Neuronal stem cell (in vitro differentiated cells): ENCODE measurements at places on chromosomes 1 and 21.

DNA sequence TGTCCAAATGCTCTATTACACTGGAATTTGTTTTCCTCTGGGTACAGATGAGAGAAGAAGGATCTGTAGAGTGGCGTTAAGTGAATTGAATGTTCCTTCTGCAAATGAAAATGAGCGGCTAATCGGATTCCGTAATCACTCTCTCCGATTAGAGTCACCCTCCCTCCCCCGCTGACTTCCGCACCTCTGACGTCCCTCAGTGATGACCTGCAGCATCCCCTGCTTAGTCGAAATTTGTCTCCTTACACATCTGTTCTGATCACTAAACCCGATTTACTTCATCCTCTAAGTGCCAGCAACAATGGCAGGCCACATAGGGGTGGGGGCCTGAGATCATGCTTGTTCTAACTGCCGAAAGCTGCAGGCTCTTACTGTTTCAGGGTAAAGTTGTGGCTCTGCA lies 378.7 kb downstream of the SEC16B start:
- no peaks in the 10 kb centered on the region for H3K27me3 ChIP-seq
- no peak for DNase-seq
- no peak overlapping the region for H3K27ac ChIP-seq
- H3K4me3 ChIP-seq, result no peak overlapping the region
- H3K4me1 ChIP-seq, result peaks cover 4% of the 10 kb centered on the region

DNA sequence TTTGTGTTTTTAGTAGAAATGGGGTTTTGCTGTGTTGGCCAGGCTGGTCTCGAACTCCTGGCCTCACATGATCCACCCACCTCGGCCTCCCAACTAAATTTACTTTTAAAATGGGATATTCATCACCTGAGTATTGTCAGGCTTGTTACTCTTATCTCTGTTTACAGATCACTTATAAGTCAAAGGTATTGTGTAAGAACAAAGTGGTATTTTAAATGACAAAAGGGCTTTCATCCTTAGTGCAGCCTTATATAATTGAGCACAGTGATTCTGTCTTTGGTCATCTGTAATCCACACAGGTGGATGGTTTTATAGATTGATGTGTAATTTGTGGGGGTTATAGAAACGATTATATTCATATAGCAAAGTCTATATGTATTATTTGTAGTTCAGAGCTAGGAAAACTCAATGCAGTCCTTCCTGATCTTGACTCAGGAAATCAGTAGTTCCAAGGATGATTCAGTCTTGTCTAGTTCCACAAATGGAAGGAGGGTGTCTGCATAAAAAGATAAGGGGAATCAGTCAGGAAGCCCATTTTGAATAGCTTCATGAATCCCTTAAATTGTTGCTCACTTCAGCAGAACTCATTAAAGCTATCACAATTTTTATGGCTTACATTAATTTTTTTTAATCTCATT lies 34.6 kb downstream of the STXBP3 start:
- H3K27me3 ChIP-seq, result no peaks in the 10 kb centered on the region
- H3K4me3 ChIP-seq, result no peak overlapping the region
- no peak for DNase-seq
- no peak overlapping the region for H3K27ac ChIP-seq
- no peaks in the 10 kb centered on the region for H3K4me1 ChIP-seq

GRCh38 chr1:88735909-88736308 lies 51.8 kb downstream of the PKN2 start:
- no peak overlapping the region for H3K4me3 ChIP-seq
- H3K36me3 ChIP-seq, result peaks cover 6% of the 10 kb centered on the region
- H3K4me1 ChIP-seq, result no peaks in the 10 kb centered on the region
- no peak for DNase-seq
- no peaks in the 10 kb centered on the region for H3K27me3 ChIP-seq
- H3K27ac ChIP-seq, result no peak overlapping the region

DNA sequence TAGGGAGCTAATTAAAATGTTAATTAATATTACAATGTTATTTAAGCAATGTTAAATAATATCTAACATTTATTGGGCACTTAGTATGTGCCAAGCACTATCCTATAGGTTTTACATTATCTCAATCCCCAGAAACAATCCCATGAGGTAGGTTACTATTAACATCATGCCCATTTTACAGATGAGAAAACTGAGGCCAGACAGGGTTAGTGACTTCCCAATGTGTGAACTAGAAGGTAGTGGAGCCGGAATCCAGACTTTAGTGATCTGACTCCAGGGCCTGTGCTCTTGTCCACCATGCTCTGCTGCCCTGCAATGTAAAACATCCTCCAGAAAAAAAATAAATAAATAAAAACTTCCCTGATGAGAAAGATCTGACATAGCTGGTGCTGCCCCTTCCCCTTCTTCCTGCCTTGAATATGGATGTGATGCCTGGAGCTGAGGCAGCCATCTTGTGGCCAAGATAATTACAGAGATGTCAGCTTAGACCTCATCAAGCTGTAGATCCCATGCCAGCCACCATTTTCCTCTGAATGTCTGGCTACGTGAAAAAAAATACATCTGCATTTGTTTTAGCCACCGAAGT lies 7.6 kb upstream of the CELA2A start:
- peaks cover 7% of the 10 kb centered on the region for H3K27me3 ChIP-seq
- H3K27ac ChIP-seq, result no peak overlapping the region
- DNase-seq, result no peak

DNA sequence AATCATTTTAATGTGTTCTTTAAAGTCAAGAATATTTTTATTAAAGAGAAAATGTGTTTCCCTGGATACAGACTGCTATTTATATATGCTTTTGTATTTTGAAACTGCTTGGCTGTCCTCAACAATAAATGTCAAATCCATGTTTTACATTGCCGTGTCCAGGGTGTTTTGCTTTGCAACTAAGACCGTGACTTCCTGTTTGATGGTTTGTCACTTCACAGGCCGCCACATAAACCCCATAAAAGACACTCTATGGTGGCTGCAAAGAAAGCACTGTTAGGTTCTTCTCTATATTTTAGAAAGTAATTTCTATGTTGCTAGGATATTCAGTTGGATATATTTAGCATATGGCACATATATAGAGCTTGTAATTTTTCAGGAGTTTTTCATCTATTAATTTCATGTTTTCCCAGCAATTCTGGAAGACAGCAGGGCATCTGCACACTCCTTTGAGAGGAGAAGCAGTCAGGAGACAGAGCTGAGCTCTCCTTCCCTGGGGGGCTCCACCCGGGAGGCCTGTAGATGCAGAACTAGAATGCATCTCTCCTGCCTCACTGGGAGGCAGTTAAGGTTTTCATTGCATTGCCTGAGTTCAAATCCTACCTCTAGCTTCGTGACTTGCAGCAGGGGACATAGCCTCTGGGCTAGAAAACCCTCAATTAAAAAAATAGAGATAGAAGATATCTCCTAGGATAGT lies 33.1 kb downstream of the PRDM2 start:
- DNase-seq, result no peak
- no peaks in the 10 kb centered on the region for H3K27me3 ChIP-seq
- H3K4me1 ChIP-seq, result peaks cover 3% of the 10 kb centered on the region
- no peak overlapping the region for H3K4me3 ChIP-seq

DNA sequence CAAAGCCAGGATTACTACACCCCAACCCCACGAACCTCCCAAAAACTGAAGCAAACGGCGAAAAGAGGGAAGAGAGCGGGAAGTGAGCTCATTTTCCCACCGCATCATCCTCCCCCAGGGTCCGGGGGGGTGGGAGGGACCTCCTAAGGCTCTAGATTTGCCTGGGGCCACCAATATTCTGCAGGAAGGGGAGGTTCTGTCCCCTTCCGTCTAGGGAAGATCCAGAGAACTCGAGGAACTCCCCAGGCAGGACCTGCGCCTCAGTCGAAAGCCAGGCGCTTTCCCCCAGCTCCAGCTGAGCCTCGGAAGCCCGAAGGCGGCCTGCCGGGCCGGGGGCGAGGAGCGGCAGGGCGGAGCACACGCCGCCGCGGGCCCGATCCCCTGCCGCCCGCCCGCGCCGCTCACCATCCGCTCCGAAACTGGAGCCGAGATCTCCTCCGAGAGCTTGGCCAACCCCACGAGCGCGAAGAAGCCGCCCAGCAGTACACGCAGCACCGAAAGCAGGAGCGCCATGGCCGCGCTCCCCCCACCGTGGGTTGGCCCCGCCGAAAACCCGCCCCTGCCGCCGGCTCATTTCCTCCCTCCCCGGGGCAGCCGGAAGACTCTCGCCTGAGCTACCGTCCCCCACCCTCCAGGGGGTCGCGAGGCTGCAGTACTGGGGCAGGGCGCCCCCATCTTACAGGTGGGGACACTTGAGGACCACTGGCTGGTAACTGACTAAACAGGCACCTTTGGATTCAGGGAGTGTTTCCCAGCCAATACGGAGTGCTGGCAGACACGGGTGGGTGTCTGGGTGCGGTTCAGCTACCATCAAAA lies at the start of gene TMEM35B:
TMEM35B (minus strand) TSS at position 555 of the 816 bp plus-strand sequence; CDS start at position 513, 42 bp downstream.
- no peaks in the 10 kb centered on the region for H3K27me3 ChIP-seq
- H3K27ac ChIP-seq, result no peak within 1 kb of the TSS
- H3K36me3 ChIP-seq, result peaks cover 28% of the 10 kb centered on the region
- peak within 1 kb of the TSS; percentile 61 for H3K4me3 ChIP-seq
- DNase-seq, result peak; percentile 27
